ENCODE measurements at places on chromosomes 7 and 10.

GRCh38 chr7:79165225-79165624 is 288.2 kb downstream of the MAGI2 start:
- no peak for DNase-seq

DNA sequence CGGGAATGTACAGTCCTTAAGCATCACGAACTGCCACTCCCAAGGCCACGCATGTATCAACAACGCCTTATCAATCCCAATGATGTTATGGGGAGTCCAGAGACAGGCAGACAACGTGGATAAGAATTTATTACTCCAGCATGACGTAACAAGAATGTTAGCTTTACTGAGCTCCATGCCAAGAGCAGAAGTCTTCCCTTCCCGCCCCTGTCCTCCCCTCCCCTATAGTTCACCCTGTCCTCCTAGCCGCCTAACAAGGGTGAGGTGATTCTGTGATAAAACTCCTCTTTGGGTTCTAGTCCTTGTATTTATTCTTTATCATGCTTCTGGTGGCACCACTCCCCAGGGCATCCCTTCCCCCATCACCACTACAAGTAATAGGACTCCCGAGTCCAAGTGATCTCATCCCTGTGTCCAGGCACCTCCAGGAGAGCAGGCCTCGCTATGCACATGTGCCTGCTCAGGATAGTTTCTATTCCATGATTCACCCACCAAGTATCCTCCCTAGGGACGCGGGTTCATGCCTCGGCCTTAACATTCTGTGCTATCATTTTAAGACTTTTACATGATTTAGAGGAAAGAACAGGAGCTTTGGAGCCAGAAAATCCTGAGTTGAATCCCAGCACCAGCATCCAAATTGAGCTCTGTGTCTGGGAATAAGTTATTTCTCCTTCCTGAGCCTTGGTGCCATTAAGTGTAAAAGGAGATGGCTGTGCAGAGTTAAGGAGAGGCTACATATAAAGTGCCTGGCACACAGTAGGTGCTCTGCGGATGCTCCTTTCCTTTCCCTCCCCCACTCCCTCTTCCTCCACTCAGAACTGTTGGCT is 15.4 kb downstream of the GSDME start:
- no peak for DNase-seq

DNA sequence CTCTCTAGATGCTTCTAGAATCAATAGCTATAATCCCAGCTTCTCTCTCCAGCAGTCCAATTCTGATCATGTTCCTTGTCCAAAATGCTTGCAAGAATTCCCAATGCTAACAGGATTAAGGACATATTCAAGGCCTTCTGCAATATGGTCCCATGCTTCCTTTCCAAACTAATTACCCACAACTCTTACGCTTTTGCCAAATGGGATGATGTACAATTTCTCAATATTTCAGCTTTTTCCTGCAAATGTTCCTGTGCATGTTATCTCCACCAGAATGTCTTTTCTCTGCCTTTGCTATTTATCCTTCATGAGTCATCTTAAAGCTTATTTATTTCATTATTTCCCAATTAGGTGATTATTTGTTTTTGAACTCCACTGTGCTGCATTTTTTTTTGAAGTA is 556.4 kb downstream of the SORCS1 start:
- DNase-seq, result no peak

DNA sequence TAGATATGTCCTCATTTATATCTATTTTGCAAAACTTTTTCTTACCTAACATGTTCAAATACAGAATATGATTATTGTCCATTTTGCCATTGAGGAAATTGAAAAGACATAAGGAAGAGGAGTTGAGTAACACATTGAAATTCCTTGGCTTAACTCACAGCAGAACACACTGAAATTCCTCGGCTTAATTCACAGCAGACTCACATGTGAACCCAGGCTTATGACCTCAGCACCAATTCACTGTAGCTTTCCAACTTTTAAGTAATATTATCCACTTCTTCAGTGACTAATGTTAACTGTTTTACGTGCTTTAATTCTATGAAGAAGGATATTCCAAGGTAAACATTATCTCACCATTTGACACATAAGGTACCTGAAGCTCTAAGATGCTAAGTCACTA is 597.5 kb upstream of the PFKP start:
- DNase-seq, result no peak

GRCh38 chr10:12181065-12181775 is 14.5 kb downstream of the NUDT5 start:
- no peak for DNase-seq

DNA sequence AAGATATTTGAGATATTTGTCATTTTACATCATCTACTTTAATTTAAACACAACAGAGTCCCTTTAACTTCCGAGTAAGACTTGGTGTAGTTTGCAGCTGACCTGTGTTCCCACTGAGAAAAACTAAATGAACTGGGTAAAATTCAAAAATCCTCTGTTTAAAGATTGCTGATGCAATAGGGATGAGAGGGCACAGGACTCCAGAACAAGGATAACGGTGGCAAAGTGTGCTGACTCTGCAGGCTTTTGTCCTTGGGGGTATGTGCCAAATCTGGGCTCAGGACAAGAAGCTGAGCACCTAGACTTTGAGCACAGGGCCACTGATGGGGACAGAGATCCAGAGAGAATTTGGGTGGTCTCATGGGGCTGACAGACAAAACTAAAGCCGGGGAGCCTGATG is 156.8 kb downstream of the CCDC71L start:
- no peak for DNase-seq

DNA sequence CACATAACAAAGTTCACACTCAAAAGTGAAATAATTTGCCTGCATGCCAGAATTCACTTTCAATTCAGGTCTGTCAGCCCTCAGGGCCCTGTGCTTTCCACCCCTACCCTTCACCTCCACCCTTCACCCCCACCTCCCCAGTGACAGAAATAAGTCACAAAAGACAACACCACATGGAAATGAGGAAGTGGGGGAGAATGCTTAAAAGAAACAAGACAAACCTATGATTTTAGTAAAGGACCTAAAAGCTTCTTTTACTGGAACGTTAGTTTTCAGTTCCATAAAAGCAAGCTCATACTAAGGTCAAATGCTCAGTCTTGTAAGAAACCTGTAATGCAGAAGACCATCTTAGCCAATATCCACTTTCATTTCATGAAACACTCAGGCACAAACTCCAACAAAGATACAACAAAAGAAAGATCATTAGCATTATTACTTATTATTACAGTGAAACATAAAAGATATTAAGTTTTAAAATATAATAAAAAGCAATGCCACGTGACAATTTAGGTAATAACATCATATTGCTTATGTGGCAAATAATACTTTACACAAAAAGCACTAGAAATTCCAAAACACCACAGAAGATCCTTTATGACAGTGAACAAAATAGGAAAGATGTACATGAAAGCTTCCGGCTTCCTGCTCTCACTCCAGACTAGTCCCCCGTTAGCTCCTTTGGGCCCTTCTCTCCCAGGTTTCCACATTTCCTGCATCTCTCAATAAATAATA is 112.1 kb downstream of the LMBR1 start:
- no peak for DNase-seq

DNA sequence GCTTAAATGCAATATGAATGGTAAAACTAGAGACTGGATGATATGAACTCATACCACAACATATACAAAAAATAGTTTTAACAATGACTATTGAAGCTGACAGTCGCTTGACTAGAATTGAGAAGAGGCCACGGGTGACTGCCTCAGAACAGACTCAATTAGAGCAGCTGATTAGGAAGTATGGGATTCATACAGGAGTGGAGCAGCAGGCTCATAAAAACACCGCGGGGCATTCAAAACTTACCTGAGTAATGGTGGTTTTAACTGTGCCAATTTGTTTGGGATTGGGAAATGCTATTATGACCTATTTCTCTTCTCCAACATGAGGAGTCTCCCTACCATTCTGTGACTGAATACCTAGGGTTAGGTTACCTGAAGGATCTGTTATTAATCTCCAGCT is 2.1 kb downstream of the CADPS2 start:
- DNase-seq, result no peak

- DNase-seq, result no peak
Measured at GRCh38 chr7:149027611-149028345, 527 bp downstream of the PDIA4 start.

DNA sequence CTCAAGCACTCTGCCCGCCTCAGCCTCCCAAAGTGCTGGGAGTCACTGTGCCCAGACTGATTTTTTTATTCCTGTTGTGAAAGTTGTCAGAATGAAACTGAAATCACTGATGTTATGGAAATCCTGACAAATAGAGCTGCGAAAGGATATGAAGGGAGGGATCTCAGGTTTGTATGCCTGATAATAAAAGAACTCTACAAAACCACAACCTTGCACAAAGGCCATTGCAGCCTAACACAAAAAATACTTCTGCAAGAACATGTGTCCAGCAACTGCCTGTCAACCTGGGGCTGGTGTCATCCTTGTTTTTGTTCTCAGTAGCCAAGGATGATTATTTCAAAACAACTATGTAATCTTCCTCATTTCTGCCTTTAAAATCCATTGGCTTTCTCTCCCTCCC is 126.1 kb downstream of the NEBL start:
- DNase-seq, result no peak

- DNase-seq, result no peak
Measured at GRCh38 chr10:79219322-79219957, 127.8 kb upstream of the PPIF start.
